ENCODE measurements at places on chromosomes 2 and 18. TPM values are rescaled to one million over a fixed set of nuclear protein-coding genes. Genes with fewer than 3 reads are reported as not detected.
A peak's percentile ranks its signal among the peaks of the same experiment; 100 is the strongest.

DNA sequence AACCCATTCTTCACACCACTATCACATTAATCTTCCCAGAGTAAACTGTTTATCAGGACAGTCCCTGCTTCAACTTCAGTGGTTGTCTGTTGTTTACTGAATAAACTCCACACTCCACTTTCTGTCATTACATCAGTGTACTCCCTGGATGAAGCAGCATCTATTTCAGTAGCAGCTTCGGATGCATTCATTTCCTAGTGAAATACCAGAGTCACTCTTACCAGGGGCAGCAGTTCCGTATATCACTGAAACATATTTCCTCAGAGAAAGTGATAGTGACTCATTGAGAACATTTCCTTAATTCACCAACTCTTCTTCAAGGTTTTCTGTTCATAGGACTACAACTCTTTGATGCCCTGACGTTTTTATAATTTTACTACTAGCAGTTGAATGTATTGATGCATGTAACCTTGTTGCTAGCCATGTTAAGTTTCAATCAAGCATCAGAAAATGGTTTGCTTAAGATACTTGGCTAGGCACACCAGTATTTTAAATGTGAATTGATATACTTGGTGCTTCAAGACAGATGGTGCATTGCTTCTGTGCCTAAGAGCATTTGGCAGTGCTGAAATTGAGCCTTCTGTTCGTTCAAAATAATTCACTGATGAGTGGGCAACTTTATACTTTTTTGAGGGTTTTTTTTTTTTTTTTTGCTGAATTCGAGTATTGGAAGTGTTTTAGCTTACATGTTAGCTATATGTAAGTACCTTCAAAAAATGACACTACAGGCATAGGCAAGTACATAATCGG is 92.3 kb downstream of the UBE2E3 start:
- no peak for DNase-seq

- no peak for DNase-seq
These were observed 359.8 kb upstream of the SETBP1 start for GRCh38 chr18:44320619-44321460.

DNA sequence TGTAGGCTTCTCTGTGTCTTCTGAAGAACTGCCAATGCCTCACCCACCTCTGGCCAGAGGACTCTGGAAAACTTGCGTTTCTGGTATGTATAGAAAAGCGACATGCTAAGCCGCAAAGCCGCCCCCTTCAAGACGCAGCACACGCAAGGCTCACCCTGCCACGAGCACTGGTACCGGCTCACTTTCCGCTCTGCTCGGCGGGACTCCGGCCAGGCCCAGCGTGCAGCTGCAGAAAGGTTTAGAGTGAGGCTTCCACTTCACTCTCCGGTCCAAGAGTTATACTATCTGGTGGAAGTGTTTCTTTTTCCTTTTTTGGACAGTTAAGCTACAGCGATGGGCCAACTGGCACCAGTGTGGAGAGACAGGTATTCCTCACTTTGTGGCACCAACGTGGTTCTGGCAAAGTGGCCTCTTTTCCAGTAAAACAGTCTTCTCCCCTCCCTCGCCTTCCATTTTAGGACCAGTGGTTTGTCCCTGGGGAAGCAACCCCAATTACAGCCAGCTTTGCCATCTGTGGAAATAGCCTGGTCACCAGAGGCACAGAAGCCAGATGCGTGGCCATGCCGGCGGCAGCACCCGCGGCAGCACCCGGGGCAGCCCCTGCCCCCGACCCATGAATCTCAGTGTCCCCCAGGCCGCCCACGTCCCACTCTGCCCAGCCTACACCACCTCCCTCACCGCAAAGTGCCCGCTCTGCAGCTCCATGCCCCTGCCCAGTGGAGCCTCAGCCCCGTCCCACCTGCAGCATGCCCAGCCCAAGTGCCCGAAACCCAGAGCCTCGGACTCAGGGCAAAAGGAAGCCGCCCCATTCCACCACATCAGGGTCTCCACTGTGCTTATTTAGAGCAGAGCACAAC is 91.6 kb upstream of the CTDP1 start:
- peak; percentile 81 for DNase-seq

- peak; percentile 77 for DNase-seq
These were observed 12.5 kb downstream of the ABCG8 start for GRCh38 chr2:43851011-43851980.

The DNAJC5G gene
- total RNA-seq: not detected

GRCh38 chr18:68728081-68728700 is 13.3 kb upstream of the TMX3 start:
- DNase-seq: no peak

DNA sequence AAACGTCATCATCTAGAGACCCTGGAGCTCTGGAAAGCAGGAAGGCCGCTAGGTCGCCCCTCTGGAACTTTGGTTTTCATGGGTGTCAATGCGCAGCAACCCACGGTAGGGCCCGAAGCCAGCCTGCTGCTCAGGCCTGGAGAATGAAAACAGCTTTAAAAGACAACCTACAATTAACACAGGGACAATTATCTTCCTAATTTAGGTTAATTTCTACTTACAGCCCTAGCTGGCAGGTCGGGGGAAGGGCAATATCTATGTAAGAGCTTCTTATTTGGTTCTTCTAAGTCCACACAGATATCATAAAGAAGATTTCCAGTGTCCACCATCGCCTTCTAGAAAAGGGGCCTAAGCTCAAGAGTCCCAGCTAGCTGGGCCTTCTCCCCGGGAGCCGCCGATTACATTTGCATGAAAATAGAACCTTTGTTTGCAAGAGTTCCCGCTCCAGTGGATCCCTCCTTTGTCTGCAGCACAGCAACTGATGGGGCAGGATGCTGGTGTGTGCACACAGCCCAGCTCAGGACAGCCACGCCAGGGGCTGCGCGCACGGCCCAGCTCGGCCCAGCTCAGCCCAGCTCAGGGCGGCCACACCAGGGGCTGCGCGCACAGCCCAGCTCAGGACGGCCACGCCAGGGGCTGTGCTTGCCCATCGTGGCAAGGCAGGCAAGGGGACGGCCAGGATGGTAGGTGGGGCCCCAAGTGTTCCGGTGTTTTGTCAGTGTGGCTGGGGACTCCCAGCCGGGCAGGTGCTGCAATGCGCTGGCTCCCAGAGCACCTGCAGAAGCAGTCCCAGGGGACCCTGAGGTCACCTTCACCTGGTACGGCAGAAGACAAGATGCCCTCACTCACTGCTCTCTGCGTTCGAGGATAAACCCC is 109.1 kb downstream of the HDAC4 start:
- no peak for DNase-seq

GRCh38 chr2:78928502-78928901 is 97.0 kb upstream of the REG3G start:
- no peak for DNase-seq

GRCh38 chr18:36045241-36045991 is 21.9 kb downstream of the RPRD1A start:
- no peak for DNase-seq

GRCh38 chr2:15984368-15985255 is 44.3 kb downstream of the MYCN start:
- no peak for DNase-seq

GRCh38 chr2:239545741-239546392 is 145.0 kb upstream of the HDAC4 start:
- DNase-seq: no peak

The PKP4 gene
- total RNA-seq: 28.0 TPM

GRCh38 chr18:23352042-23352441 is 101.0 kb upstream of the RIOK3 start:
- no peak for DNase-seq
